CD4-positive, alpha-beta T cell treated with Interleukin-21 for 1 hour (primary cell): ENCODE measurements at places on chromosomes 11 and 22.

GRCh38 chr11:126790550-126791081 lies 210.0 kb downstream of the KIRREL3 start:
- no peak for DNase-seq

GRCh38 chr22:40727070-40727963 lies 48.0 kb downstream of the MCHR1 start:
- no peak for DNase-seq

DNA sequence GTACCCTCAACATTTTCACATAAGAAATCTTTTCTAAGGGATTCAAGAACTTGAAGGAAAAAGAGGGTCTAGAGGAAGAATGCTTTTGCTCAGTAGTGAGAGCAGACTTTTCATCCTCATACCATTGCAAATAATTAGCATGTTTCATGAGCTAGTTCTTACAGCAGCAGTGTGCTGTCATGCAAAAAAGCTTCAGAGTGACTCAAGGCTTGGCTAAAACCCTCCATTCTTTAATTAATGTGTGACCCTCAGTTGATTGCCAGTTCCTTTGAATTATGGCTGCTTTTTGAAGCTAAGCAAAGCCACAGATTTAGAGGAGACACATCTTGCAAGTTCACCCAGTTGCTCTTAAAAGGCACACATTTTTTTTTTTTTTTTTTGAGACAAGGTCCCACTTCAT lies 36.6 kb upstream of the PCF11 start:
- no peak for DNase-seq

GRCh38 chr11:67354075-67355022 lies 1.0 kb upstream of the POLD4 start:
- peak; percentile 30 for DNase-seq

GRCh38 chr11:36499315-36499714 lies 10.8 kb downstream of the TRAF6 start:
- no peak for DNase-seq

DNA sequence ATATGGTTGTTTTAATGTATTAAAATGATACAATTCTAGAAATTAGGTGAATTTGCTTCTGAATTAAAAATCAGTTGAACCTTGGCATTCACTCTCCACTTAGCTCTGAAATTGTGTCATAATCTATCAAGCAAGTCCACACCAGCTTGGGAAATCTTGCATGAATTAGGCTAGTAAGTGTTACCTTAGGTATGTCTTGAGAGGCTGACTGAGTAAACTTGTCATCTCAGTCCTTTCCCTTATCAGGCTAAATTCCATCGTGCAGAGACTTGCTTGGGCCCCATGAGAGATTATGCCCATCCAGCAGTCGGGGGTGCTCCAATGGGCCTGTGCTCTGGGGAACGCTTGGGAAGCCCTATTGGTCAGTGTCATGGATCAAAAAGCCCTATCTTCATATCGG lies 33.9 kb upstream of the ST14 start:
- DNase-seq: no peak

- no peak for DNase-seq
Measured at GRCh38 chr22:19321757-19322156, 30.2 kb upstream of the CLTCL1 start.

GRCh38 chr11:19419808-19420207 lies 179.1 kb upstream of the E2F8 start:
- no peak for DNase-seq

- no peak for DNase-seq
Measured at GRCh38 chr11:43493431-43493830, 134.7 kb downstream of the TTC17 start.

DNA sequence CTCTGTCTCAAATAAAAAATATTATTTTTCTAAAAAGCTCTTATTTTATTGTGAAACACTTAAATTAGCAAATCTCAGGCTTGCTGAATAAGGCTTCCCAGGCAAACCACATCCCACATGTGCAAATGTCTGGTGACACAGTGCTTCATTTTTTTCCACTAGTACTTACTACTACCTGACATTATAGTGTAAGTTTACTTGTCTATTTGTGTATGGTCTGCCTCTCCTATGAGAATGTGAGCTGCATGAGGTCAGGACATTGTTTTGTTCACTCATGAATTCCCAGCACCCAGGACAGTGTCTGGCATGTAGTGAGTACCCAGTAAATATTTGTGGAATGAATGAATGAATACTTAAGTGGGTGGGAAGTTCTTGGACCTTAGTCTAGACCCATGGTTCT lies 103.1 kb downstream of the PTPRJ start:
- no peak for DNase-seq

DNA sequence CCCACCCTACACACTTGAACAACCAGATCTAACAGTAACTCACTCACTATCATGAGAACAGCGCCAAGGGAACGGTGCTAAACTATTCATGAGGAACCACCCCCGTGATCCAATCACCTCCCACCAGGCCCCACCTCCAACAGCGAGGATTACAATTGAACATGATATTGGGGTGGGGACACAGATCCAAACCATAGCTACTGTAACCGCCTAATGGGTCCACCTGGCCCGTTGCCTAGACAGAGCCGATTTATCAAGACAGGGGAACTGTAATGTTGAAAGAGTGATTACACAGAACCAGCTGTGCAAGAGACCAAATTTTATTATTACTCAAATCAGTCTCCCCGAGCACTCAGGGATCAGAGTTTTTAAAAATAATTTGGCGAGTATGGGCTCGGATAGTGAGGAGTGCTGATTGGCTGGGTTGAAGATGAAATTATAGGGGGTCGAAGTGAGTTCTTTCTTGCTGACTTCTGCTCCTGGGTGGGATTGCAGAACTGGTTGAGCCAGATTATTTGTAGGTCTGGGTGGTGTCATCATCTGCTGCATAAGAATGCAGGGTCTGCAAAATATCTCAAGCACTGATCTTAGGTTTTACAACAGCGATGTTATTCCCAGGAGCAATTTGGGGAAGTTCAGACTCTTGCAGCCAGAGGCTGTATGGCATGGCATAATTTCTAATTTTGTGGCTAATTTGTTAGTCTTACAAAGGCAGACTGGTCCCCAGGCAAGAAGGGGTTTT lies 17.9 kb upstream of the ZC3H12C start:
- no peak for DNase-seq

GRCh38 chr11:61334434-61335354 lies 1.7 kb downstream of the TKFC start:
- DNase-seq: no peak

- no peak for DNase-seq
Measured at GRCh38 chr11:107457205-107457557, 444 bp downstream of the CWF19L2 start.

DNA sequence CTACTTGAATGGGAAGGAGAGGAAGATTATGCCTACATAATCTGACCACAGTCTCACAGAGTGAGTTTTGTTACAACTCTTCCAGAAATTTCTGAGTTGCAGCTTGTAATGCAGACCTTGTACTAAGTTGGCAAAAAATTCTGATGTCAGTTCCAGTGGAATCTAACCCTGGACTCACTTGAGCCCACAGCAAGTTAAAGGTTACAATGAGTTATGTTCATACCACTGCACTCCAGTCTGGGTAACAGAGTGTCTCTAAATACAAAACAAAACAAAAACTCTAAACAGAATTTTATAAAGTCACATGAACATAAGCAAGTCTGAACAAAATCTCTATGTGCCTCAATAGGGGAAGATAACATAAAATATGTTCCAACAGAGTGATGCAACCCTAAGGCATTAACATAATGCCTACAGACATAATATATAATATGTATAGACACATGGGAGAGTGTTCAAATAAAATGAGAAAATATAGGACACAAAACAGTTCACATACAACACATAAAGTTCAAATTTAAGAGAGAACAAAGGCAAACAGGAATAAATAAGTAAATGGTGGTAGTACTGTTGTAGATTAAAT lies 1.1 kb downstream of the GLYAT start:
- no peak for DNase-seq

GRCh38 chr11:441418-442274 lies at the start of gene ANO9:
ANO9 (minus strand) TSS chr11:442011; CDS start chr11:441926, 85 bp downstream.
- peak; percentile 74 for DNase-seq

DNA sequence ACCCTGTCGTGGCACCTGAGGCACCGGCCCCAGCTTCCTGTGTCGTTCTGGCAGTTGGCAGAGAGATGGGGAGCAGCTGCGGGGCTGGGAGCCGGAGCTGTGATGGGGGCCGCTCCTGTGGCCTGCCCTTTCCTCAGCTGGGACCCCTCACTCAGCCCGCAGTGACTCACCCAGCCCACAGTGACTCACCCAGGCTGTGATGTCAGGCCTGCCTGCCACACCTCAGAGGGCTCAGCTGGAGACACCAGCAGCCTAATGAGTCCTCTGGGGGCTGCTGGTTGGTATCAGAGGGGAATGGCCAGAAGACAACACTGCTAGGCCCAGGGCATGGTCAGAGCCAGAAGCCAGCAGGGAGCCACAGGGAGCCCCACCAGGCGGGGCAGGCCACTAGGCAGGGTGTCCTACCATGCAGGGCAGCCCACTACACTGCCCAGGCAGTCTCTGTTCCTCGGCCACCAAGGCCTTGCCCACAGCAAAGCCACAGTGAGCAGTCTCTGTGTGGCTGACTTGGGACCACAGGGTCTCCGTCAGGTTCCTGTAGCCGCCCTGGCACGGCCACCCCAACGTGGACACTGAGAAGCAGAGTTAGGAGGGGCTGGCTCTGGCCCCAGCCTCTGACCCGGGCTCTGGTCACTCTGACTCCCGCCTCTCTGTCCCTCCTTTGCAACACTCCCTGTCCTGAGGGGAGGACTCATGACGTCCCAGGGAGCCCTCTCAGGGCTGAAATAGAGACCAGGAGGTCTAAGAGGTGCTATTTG lies 4.2 kb upstream of the FXYD2 start:
- DNase-seq: peak; percentile 78

GRCh38 chr11:44952082-44952481 lies 1.4 kb upstream of the TP53I11 start:
- no peak for DNase-seq

DNA sequence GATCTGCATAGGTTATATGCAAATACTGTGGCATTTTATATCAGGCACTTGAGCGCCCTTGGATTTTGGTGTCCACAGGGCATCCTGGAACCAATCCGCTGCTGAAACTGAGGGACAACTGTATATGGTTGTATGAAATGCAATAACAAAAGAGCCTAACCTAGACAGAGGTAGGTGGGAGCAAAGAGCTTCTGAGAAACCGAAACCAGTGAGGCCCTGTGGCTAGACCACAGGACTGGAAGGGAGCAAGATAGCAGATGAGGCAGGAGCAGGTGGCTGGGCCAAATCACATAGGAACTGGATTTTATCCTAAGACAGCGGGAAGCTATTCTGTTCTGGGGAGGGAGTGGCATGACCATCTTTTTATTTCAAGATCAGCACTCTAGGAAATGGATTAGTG lies 30.1 kb downstream of the RCN1 start:
- no peak for DNase-seq

- DNase-seq: no peak
Measured at GRCh38 chr11:65559951-65560537, 1.9 kb upstream of the LTBP3 start.

- no peak for DNase-seq
Measured at GRCh38 chr22:25979968-25980367, 189.3 kb upstream of the SEZ6L start.

GRCh38 chr11:112163875-112164685 lies at the start of gene IL18:
IL18 (minus strand) TSS chr11:112164094; CDS start chr11:112155053, 9,041 bp downstream.
- no peak for DNase-seq

DNA sequence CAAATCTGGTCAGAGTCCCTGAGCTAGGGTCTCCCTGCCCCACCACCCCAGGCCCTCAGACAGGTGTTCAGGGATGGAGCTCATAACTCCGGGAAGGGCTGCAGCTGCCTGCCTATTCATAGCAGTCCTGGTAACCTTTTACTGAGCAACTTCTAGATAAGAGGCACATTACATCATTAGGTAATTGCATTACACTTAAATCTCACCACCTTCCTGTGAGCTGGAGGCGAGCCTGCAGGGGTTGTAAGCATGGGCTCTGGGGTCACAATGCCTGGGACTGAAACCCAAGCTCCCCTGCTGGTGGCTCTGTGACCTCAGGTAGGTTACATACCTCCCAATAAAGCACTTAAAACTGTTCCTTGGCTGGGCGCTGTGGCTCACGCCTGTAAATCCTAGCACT lies 22.5 kb downstream of the TP53I11 start:
- no peak for DNase-seq

DNA sequence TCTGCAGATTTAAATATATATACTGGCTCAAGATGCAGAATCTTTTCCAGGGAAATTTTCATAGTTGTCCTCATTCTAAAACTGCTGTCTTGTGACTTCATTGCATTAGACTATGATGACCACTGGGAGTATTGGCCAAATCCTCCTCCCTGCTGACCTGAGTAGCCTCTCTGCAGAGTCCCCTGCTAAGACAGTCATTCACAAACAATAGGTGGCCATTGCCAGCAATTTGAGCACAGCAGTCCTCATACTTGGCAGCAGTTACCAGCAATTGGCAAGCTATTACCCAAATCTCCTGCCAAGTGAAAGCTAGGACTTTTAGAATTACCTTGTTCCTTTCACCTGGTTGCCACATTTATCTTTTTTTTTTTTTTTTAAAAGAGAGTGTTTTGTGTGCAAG lies 325.8 kb downstream of the FAT3 start:
- DNase-seq: no peak

- DNase-seq: no peak
Measured at GRCh38 chr11:90326647-90327046, 103.8 kb upstream of the CHORDC1 start.

DNA sequence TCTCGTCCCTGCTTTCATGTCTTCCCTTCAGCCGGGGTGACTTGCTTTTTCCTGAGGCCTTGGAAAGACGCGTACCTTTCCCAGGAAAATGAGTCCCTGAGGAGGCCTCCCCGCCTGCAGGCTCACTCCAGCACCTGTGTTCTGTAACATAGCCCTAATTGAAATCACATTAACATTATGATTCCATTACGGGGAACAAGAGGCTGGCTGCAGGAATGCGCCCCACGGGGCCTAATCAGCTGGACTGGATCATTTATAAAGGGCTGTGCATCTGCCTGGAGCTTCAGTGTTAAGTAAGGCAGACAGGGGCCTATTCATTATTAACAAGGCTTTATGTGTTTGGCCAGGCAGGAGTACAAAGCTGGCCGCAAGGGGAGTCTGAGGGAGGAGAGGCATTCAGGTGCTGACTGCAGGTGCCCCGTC lies 41.9 kb upstream of the TSPAN18 start:
- no peak for DNase-seq
